Osteoblast (primary cell): ENCODE measurements at places on chromosomes 3 and 15. TPM values are rescaled to one million over a fixed set of nuclear protein-coding genes. Genes with fewer than 3 reads are reported as not detected.

The SEMA6D gene
- 8.0 and 16.2 TPM in 2 replicates for total RNA-seq

The GOLGA8J gene
- total RNA-seq: 0.29 TPM in 1 of 2 replicates, not detected in the other

The FOXL2 gene
- under 0.01 and 0.36 TPM in 2 replicates for total RNA-seq

The IL12A gene
- 3.2 and 4.7 TPM in 2 replicates for total RNA-seq

The SETMAR gene
- total RNA-seq: 11.9 and 13.0 TPM in 2 replicates

The KBTBD12 gene
- total RNA-seq: not detected in 2 replicates

The CLDN1 gene
- total RNA-seq: 0.29 and 1.1 TPM in 2 replicates

The FBLN2 gene
- total RNA-seq: 46.0 and 54.6 TPM in 2 replicates

The DMXL2 gene
- 37.3 and 46.0 TPM in 2 replicates for total RNA-seq

The PTPRG gene
- total RNA-seq: 148 TPM in 2 replicates

The C3orf18 gene
- 17.7 and 18.8 TPM in 2 replicates for total RNA-seq

The ITGB5 gene
- 400 and 433 TPM in 2 replicates for total RNA-seq

The SLC28A1 gene
- not detected in 2 replicates for total RNA-seq

The P3H2 gene
- 8.3 and 13.4 TPM in 2 replicates for total RNA-seq

The ROBO1 gene
- 52.2 and 69.8 TPM in 2 replicates for total RNA-seq

The GOLGA8T gene
- not detected in 2 replicates for total RNA-seq

The GPR149 gene
- not detected in 2 replicates for total RNA-seq

The ST3GAL6 gene
- 2.2 and 2.7 TPM in 2 replicates for total RNA-seq

The MYO5C gene
- total RNA-seq: under 0.01 TPM in 2 replicates

The ZBTB20 gene
- total RNA-seq: 32.9 and 35.4 TPM in 2 replicates

The MNS1 gene
- 2.2 and 2.9 TPM in 2 replicates for total RNA-seq

The LRRN1 gene
- 3.5 and 4.0 TPM in 2 replicates for total RNA-seq

The RPUSD3 gene
- total RNA-seq: 18.6 and 19.2 TPM in 2 replicates

The LMLN gene
- total RNA-seq: 13.0 and 16.3 TPM in 2 replicates

The STAB1 gene
- total RNA-seq: 0.59 and 1.1 TPM in 2 replicates

The HAPLN3 gene
- 14.7 and 18.8 TPM in 2 replicates for total RNA-seq

The NDN gene
- 34.7 and 51.9 TPM in 2 replicates for total RNA-seq

The ANKUB1 gene
- total RNA-seq: under 0.01 TPM in 1 of 2 replicates, not detected in the other

The HCLS1 gene
- 2.9 and 4.1 TPM in 2 replicates for total RNA-seq

The ERICH6 gene
- under 0.01 and 0.29 TPM in 2 replicates for total RNA-seq

The CTXN2 gene
- not detected in 2 replicates for total RNA-seq

The SNX22 gene
- total RNA-seq: under 0.01 and 0.29 TPM in 2 replicates
